ENCODE measurements at places on chromosomes 4 and X.

- no peak for DNase-seq
Measured at GRCh38 chr4:126242679-126243390, 928.1 kb downstream of the FAT4 start.

DNA sequence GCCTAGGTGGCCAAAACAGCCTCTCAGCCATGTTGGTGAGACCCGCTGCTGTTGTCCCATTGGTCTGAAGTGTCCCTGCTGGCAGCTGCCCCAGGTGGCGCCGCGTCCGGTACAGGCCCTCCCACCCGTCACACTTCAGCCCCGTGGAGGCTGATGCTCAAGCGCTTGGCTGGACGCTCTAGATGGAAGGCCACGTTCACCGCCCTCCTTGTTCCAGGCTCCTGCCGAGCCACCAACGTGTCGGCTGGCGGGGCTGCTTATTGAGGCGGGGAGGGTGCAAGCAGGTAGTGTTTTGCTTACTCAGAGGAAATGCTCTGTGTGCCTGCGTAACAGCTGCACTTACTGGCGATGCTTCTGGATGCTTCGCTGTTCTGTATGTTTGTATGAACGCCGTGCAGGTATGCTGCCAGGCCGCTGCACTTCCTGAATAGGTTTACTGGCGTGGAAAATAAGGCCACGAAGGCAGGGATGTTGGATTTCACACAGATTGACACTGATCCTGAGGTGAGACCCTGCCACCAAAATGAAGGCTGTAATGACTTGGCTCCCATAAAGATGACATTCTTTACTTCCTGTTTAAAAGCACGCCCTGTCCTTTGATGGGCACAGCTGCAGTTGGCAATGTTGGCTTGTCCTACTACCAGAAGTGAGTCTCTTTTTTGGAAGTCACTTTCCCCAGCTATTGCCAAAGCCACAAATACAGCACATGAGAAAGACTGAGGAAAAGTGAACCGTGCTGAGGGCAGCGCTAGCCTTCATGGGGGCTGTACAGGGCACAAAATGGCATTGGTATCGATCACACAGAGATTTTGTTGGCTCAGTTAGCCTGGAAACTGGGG lies 21.0 kb upstream of the CLCN4 start:
- no peak for DNase-seq

GRCh38 chr4:148747721-148748268 lies 305.6 kb upstream of the NR3C2 start:
- DNase-seq, result no peak

DNA sequence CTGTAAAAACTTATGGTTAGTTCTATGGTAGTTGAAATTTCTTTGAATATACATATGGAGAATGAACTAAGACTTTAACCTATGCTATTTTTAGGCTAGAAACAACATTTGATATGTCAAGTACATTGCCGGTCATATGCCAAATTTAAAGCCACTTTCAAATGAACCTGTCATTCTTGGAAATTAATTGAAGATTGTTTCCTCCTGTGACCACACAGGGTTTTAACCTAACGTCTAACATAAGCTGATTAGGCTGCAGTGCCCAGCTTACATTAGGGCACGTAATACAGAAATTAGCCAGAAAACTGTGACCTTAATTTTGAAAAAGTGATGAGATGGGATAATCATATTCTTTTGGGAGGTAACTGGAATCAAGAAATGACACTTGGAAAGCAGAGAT lies 645.9 kb downstream of the FSTL5 start:
- DNase-seq, result no peak

- no peak for DNase-seq
Measured at GRCh38 chr4:107857741-107858140, 33.0 kb downstream of the SGMS2 start.

GRCh38 chr4:1166509-1167243 lies 5.7 kb downstream of the SPON2 start:
- no peak for DNase-seq

- DNase-seq, result no peak
Measured at GRCh38 chr4:48483777-48484493, 792 bp downstream of the SLC10A4 start.

GRCh38 chr4:25236971-25237370 lies 3.1 kb downstream of the PI4K2B start:
- DNase-seq, result no peak

GRCh38 chrX:99271641-99272040 lies 1138.4 kb downstream of the PCDH19 start:
- no peak for DNase-seq

DNA sequence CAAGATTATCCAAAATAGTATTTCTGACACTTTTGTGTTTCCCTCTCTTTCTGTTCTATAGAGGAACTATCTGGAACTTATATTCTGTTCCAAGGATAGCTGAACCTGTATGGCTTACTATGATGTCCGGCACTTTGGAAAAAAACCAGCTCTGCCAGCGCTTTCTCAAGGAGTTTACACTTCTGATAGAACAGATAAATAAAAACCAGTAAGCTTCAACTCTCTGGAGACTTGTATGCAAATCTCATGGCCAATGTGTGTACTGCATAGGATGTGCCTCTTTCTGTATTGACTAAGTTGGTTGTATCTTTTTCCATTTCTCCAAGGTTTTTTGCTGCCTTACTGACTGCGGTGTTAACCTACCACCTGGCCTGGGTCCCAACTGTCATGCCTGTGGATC lies 92.5 kb downstream of the FNIP2 start:
- DNase-seq, result no peak

DNA sequence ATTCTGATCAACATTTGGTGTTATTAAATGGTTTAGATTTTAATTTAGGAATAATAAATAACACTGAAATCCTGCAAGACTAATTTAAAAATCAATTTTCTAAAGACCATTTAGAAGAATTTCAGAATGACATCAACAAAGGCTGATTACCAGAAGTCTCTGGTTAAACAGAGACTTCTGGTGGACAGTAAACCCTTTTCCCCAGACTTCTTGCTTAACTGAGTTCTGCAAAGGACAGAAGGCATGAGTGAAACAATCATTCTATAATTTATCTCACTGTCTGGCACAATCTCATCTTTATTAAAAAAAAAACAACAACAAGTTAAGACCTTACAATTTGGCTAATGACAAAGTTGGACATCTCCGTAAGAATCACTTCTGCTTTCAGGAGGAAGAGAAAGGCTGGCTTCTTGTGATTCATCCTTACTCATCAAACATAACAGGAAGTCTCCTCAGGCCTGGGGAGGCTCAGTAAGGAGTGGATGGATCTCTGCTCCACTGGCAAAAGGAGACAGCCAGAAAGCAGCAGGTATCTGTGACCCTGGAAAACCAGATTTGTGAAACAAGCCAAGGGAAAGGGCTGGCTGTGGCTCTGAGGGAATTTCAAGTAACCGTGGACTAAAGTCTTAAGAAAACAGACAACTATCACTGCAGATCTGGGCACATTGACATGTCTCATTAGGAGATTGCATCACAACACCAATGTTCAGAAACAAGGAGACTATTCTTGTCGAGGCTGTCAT lies 908 bp upstream of the TLR6 start:
- DNase-seq, result peak; percentile 94

- peak; percentile 28 for DNase-seq
Measured at GRCh38 chrX:30821116-30821515, 67.9 kb downstream of the TAB3 start.

DNA sequence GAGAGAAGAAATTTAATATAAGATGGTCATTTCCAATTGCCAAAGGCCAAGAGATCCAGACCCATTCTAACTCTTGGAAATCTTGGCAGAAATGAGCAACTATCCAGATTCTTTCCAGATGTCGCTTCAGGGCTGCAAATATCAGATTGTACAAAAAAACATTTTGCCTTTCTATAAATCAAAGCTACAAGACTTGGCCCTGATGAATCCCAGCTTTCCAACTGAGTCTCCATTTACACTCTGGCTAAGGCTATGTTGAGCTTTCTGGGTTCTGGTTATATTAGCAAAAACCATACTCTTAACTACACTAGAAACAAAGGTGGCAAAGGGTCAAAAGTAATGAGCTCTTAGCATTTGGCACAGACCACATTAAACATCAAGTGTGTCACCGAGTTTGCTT lies 345.8 kb downstream of the OPHN1 start:
- no peak for DNase-seq

DNA sequence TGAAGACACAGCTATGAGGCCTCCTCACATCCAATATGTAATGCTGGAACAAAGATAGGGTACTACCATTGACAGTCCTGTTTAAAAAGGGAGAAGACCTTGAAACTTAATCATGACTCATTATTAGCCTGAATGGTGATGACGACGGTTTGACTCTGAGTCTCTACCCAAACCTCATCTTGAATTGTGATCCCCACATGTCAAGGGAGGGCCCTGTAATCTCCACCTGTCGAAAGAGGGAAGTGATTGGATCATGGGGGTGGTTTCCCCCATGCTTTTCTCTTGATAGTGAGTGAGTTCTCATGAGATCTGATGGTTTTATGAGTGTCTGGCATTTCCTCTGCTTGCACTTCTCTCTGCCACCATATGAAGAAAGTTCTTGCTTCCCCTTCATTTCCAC lies 395.3 kb upstream of the CPEB2 start:
- peak; percentile 35 for DNase-seq

GRCh38 chrX:24479924-24480323 lies 14.8 kb downstream of the PDK3 start:
- DNase-seq, result peak; percentile 24

DNA sequence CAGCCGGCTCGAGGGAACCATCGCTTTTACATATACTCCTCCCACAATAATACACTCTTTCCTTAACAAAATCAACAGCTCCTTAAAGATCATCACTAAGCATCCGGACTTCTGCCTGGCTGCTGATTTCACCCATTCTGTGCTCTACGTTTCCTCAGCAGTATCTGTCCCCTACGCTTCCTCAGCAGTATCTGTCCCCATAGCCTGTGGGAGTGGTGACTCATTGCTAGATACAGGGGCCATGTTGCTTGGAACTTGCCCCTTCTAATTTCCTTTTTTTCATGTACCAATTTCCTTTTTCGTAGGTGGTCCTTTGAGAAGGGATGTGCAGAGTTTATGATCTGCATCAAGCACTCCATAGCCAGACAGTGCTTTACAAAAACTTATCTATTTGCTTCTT lies 18.6 kb downstream of the MAP3K15 start:
- DNase-seq, result no peak

- DNase-seq, result no peak
Measured at GRCh38 chrX:1215123-1215823, 2.8 kb upstream of the CRLF2 start.

DNA sequence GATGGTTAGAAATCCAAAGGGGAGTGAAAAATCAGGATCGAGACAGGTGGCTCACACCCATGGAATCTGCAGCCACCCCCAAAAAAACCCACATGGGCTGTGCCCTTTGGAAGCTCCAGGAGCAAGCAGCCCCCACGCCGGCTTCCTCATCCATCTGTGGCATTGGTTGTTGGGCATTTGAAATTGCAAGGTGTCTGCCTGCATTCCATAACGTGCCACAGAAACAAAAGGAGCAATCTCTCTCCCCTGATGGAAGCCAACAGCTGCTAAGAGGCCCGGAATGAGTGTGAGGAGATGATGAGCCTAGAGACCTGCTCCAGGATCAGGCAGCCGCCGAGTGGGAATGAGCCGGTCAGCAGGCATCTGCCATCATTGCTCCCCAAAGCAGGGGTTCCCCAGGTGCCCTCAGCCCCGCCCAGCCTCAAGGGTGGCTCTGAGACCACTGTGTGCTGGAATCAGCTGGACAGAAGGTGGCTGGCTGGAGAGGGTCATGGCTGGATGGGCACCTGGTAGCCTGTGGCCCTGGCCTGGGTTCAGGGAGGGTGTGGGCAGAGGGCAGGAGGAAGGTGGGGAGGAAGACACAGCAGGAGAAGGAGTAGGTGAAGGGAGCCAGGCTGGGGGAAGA lies 113.2 kb downstream of the CRLF2 start:
- no peak for DNase-seq

GRCh38 chrX:97367125-97367524 lies 483.4 kb downstream of the RPA4 start:
- peak; percentile 3 for DNase-seq

DNA sequence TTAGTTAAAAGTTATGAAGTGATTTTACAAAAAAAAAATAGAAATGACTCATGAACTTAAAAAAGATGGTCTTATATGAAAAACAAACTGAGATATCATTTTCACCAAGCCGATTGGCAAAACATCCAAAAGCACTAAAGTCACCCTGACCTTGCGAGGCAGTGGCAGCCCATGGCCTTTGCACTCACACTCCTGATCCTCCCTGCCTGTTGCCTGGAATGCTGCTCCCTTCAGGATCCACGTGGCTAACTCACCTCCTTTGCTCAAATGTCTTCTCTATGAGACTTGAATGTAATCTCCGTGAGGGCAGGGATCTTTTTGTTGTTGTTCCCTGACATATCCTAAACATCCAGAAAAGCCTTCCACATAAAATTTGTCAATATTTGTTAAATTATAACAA lies 106.4 kb downstream of the RAPGEF2 start:
- no peak for DNase-seq

DNA sequence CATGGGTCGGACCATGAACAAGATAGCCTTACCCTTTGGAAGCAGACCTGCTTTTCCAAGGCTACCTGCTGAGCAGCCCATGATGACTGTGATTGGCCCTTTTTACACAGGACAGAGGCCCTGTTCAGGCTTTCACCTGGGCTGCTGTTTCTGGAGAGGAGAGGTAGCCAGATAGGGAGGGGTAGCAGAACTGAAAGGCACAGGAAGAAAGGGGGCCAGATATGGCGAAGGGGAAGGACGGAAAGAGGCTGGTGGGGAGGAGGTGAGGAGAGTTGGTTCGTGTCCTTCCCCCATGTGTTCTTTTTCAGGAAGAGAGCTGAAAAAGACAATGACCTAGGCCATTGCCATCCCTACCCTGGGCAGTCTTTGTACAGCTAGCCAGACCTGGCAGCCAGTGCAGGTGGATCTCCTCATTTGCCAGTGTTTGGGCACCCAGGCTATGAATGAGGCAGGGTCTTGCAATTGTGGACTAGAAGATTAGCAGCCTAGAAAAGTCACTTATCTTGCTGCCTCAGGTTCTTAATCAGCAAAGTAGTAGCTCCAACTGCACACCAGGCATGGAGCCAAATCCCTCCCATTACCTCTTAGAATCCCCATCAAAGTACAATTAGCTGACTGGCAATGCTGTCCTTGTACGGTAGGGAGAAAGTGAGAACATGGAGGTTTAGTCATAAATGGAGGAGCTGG lies 139.6 kb downstream of the AMMECR1 start:
- peak; percentile 64 for DNase-seq

GRCh38 chr4:156111686-156112085 lies 158.0 kb upstream of the CTSO start:
- no peak for DNase-seq

DNA sequence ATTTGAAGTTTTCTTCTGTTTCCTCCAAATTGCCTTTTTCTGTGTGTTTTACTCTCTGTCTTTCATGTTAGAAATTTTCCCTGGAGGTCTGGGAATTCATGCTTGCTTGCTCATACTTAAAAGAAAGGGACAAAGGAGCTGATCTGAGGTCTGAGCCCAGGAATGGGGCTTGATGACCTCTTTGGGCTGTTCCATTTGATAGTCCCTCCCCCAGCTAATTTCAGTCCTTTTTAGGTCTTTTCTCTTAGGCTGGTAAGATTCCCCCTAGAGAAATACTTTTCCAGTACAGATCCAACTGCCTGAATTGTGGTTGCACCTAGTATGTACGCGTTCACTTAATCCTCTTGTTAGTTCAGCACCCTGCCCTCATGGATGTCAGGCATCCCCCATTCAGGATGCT lies 5.5 kb upstream of the PIGA start:
- no peak for DNase-seq

Data from epithelial cell of esophagus (primary cell).